Inflammatory macrophage treated with lipopolysaccharide for 4 hours (primary cell): ENCODE measurements at places on chromosomes 3 and 15.
A peak's percentile ranks its signal among the peaks of the same experiment; 100 is the strongest.

- peak; percentile 92 for DNase-seq
These were observed 35.2 kb downstream of the FNDC3B start for GRCh38 chr3:172074586-172074985.

DNA sequence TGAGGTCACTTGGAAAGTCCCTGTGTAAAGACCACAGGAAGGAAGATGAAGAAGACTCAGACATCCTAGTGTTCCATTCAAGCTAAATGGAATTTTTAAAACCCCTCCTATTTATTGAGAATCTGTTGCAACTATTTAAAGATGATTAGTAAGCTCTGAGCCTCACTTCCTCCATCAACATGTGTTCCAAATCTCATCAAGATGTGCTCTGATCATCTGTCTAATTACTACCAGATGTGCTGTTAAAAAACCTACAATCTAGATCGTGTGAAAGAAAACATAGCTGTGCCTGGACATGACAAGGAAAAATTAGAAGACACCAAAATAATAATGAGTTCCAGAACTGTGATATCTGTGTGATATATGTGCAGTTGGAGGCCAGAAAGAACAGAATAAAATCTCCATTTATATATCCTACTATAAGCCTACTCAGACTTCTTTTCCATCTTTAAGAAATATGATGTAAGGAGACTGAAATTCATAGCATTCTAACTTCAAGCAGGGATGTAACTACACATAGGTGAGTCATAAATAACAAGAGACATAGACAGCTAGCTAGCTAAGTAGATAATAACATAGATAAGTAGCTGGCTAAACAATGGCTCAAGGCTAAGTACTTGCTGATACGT, 7.8 kb downstream of the XPC start:
- DNase-seq: peak; percentile 16

DNA sequence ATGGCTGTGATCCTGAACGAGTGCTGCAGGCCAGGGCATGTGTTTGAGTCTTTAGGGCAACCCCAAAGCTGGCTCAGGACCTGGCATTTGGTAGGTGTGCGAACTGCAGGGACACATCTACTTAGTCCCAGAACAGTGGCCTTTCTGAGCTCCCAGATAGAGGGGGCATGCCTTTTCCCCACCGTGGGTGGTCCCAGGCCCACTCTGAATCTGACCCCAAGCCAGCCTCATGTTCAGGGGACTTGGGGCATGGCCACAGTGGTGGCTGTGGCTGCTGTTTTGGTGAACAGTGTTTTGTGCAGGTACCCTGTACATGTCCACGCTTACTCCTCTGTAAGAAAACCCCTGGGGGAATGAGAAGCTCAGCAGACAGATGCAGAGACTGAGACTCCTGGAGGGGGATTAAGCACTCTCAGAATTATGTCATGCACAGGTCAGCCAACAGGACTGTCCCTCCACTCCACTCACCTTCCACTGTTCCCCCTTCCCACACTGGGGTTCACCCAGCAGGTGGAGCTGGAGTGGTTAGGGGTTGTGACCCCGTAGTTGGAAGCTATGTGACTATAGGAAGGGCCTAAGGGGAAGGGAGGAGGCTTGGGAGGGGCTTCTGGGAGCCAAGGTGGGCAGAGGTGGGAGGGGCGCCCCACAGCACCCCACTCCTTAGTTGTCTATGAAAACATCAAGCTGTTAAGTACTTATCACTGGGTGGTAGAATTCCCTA, 16.4 kb downstream of the ESYT3 start:
- no peak for DNase-seq

- DNase-seq: no peak
These were observed 20.1 kb downstream of the FBXO22 start for GRCh38 chr15:75923756-75924155.

DNA sequence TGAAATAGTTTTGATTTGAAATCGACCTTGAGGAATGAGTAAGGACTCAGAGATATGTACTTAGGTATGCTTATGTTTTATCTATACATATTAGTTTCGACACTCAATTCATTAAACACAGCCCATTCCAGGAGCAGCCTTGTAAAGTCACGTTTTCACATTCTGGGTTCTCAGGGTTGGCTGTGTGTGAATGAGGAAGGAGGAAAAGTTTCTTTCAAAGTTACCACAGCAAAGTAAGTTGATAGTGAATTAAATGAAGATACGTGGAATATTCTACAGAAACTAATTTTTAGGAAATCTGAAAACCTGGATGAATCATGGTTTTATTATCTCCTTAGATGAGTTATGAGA, 133.5 kb downstream of the C3orf38 start:
- no peak for DNase-seq

DNA sequence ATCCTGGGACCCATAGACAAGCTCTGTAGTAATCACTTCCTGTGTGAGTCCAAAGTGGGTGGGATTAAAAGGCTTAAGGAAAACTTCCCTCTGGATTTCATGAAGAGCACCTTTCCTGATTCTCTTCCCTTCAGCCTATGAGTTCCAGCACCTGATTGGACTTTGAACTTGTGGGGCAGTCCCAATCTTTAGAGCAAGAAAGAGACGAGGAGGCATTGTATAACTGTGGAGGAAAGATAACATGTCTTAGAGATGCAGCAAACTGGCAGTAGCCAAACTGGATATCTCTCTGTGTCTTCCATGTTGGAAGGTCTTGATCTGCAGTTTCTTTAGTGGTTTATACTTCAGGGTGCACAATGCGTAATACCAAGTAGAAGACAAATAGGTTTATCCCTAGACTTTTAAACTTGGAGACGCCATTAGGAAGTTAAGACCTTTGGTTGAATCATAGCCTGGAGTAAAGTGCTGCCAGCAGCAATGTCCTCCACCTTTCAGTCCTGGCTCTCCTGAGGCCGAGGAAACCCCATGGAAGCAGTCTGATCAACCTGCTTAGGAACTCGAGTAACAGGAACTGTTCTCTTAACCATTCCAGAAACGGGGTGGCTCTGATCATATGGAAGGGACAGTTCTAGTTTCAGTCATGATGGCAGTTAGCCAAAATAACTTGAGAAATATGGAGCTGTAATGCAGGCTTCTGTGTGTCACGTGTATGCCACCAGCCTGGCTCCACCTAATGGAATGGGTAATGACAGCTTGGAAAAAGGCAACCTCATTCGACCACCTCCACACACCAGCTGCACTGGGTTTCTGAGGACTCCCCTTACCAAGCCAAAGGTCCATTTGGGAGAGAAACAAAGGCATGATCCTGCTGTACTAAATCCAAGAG, 4.7 kb downstream of the EIF1B start:
- DNase-seq: peak; percentile 93

GRCh38 chr3:14434126-14434497, 31.7 kb downstream of the SLC6A6 start:
- peak; percentile 82 for DNase-seq

DNA sequence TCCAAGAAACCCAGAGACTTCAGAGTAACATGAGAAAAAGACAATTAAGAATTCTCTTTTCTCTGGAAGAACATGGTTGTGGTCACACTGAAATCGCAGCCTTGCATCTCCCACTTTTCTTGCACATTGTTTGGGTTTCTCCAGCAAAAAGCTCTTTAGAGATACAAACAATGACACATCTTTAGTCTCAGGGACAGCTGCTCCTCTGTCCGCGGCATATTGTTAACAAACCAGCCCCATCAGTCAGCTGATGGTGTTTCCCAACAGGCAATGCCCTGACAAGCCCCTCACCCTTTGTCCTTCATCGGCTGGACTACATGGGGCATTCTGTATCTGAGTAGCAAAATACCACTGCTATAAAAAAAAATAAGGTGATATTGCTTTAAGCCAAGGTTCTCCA, 53.4 kb downstream of the UMPS start:
- DNase-seq: no peak

- DNase-seq: no peak
These were observed 185.1 kb upstream of the AGTR1 start for GRCh38 chr3:148512648-148513047.

DNA sequence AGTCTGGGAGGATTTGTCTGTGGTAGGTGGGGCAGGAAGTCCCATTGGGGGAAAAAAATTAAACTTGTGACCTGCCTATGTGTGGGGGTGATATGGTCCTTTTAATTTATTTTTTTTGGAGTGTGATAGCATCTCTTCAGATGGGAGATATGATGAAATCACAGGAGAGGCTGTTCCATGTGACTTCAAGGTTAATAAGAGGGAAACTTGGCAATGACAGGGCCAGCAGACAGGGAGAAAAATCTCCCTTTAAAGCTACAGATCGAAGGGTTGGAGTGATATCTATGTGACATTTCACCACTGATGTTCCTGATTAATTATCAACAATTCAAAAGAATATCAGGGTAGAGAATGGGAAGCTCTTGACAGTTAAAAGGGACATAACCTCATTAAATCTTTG, 886.9 kb downstream of the TUSC7 start:
- no peak for DNase-seq

GRCh38 chr3:30548600-30548999, 57.8 kb upstream of the TGFBR2 start:
- DNase-seq: no peak

DNA sequence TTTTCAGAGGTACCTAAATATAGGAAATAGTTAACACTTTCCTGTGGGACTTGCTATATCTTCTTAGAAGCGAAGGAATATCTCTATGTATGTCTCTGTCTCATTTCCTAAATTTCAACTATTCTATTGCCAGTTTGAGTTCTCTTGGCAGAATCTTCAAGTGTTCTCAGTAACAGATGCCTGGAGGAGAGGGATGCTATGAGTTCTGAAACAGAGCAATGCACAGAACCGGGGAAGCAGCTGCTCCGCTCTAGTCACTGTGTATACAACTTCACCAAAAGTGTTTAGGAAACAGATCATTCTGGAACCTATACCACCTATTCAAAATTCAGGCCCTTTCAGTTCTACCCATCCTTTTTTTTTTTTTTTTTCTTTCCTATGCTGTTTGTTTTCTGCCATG, 144.6 kb downstream of the RORA start:
- no peak for DNase-seq

GRCh38 chr3:8638994-8639658, 5.5 kb downstream of the SSUH2 start:
- no peak for DNase-seq

GRCh38 chr3:36011791-36012190, 368.5 kb upstream of the STAC start:
- no peak for DNase-seq

GRCh38 chr15:29159771-29160455, 109.7 kb downstream of the NSMCE3 start:
- no peak for DNase-seq

- DNase-seq: no peak
These were observed 23.9 kb downstream of the SLC30A4 start for GRCh38 chr15:45498701-45499100.

- no peak for DNase-seq
These were observed 38.7 kb upstream of the SNRK start for GRCh38 chr3:43247561-43248184.

- peak; percentile 21 for DNase-seq
These were observed 7.2 kb downstream of the CLCN2 start for GRCh38 chr3:184354121-184354728.

GRCh38 chr15:69983696-69984265, 113.9 kb downstream of the TLE3 start:
- DNase-seq: peak; percentile 21

GRCh38 chr15:83164111-83164770, 43.4 kb downstream of the HDGFL3 start:
- DNase-seq: no peak

DNA sequence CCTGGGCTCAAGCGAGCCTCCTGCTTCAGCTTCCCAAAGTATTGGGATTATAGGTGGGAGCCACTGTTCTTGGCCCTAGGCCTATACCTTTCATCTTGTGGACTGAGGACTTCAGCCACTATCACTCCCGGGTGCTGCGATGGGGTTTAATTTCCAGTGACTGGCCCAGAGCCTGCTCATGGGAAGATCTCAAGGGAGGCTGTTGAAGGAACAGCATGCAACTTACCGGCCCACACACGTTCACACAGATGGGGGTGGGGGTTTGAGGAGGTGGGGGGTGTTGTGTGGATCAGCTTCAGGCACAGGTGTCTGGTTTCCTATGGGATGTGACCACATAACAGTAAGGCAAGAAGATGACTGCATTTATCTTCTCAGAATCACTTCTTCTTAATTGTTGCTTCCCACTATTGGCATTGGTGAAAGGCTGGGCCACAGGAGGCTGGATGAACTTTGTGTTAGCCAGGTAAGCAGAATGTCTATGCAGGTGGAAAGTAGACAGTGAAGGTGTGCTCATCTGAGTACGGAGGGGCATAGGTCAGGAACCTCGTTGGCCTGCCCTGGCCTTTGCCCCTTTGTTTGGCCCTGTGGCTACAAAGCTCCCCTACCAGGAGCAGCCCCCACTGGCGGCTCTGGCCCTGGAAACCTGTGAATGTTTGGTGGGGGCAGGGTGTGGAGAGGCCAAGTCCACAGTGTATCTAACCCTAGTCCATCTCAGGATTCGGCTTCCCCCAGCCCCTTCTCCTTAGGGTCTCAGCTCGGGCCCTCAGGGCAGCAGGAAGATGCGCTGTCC, 1.4 kb upstream of the APBA2 start:
- no peak for DNase-seq

DNA sequence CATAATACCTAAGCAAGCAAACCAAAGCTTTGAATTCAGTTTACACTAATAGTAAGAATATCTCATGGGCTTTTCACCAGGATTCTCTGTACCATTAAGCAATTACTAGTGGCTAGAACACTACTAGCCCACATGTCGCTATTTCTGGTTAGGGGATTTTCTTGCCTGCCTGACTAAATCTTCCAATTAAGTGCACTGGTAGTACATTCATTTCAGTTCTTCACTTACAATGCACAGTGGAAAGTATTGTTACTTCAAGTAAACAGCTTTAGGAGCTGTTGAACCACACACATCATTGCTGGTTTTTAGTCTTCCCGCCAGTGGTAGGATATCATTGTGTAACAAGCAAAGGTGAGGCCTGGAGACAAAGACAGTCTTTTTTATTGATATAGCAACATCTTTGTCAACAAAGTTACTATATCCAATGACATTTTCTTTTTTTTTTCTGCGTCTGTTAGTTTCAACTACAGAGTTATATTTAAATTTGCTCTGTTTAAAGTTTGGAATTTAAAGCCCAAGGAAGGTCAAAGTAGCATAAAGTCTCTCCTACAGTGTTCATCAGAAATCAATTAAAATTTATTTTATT, 826.8 kb upstream of the NR2F2 start:
- DNase-seq: no peak

DNA sequence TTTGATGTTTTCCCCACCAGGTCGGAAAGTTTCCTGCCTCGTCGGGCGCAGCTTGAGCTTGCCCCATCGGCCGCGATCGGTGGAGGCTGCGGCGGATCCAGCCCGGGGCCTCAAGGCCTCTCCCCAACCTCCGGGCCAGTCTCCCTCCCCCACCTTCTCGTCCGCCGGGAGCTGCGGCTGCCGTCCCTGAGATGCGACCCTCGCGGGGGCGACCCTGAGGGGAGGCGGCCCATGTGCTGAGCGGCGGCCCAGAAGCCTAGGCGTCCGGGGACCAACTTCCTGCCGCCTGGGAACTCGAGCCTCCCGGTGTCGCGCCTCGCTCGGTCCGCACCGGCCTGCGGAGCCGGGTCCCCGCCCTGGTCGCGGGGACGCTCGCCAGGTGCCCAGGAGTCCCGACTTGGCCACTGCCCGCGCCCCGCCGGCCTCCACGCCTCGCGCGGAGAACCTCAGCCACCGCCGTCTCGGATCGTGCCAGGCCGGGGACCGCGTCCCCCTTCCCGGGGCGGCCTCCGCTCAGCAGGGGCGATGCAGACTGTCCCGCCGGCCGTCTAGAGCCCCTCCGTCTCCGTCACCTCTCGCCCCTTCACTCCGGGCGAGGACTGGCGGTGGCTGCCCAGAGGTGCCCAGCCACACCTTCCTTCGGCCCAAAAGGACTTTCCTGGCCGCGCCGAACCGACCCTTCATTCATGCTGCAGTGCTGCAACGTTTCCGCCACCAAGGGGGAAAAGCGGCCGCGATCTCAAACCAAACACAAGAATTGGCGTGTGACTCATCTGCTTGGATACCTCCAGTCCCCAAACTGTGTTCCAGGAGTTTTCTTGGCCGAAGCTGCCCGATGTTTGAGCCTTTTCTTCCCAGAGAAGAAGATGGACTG, 656 bp downstream of the SLMAP start:
- DNase-seq: peak; percentile 41
